Stimulated activated CD4-positive, alpha-beta T cell treated with anti-CD3 and anti-CD28 coated beads, Interleukin-4, amount 100 ng/mL, for 24 hours (primary cell): ENCODE measurements at places on chromosomes 13 and 19.

- DNase-seq: no peak
These were observed 328.6 kb downstream of the SLITRK5 start for GRCh38 chr13:87999788-88000187.

- no peak for DNase-seq
These were observed 17.9 kb upstream of the RFC3 start for GRCh38 chr13:33799950-33800592.

GRCh38 chr13:106467427-106468122 is 67.9 kb downstream of the EFNB2 start:
- no peak for DNase-seq

GRCh38 chr19:46251416-46251815 is 21.9 kb downstream of the IGFL1 start:
- DNase-seq: no peak

- no peak for DNase-seq
These were observed 56.6 kb downstream of the COL4A1 start for GRCh38 chr13:110250258-110250891.

- peak; percentile 64 for DNase-seq
These were observed 24.6 kb upstream of the ZNF846 start for GRCh38 chr19:9793071-9793591.

- no peak for DNase-seq
These were observed 324.1 kb upstream of the PCDH9 start for GRCh38 chr13:67554286-67554685.

- peak; percentile 82 for DNase-seq
These were observed 5.9 kb upstream of the EHD2 start for GRCh38 chr19:47707135-47707925.

GRCh38 chr13:110597041-110597689 is 18.2 kb upstream of the NAXD start:
- DNase-seq: no peak

DNA sequence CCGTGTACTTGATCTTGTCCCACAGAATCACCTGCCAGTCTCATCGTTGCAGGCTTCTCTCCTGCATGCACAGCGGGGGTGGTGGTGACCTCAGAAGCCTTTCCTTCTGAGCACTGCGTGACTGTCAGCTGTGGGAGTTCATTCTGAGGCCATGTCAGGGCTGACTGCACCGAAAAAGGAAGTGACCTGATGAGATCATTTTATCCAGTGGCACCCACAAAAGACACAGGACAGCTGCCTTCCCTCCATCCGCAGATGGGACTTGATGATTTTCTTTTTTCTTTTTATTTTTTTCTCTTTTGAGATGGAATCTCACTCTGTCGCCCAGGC is 89.7 kb downstream of the RAB20 start:
- no peak for DNase-seq

- no peak for DNase-seq
These were observed 156.3 kb upstream of the FNDC3A start for GRCh38 chr13:48819376-48819775.

GRCh38 chr13:27751953-27752532 is 40.2 kb upstream of the GSX1 start:
- no peak for DNase-seq

DNA sequence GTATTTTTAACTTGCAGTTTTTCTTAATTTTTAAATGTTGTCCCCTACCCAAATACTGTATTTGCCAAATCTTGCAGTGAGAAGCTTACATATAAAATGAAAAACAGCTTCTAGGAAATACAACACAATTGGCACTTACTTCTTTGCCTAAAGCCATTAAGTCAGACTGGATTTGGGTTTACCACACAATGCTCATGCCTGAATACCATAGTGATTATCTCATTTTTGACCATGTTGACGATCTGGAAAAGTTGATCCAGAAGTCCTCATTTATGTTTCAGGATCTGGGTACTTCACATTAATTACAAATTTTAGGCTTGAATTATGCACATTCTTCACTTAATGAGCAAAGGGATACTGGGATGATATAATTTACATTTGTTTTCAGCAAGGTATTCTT is 2.4 kb downstream of the RNF6 start:
- DNase-seq: no peak

DNA sequence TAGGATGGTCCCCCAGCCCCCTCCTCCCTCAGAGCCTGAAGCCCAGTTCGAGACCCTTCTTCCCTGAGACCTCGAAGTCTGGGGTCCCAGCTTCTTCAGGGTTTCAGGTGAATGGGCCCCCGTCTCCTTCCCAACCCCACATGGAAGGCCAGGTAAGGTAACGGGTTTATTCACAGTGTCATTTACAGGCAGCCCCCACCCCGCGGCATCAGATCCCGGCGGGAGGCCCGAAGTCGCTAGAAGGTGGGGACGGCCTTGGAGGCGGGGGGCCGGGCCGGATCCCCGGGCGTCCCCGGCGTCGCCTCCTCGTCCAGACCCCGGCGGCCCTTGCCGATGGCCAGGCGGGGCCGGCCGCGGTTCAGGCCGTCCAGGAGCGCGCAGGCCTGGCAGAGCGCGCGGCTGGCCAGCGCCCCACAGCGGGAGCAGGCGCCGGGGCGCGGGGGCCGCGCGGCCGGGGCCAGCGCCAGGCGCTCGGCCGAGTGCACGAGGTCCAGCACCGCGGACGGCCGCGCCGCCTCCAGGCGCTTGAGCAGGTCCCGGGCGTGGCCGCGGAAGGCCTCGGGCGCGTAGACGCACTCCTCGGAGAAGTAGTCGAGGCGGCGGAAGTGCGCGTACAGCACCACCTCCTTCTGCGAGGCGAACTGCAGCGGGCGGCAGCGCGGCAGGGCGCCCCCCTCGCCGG is 9.7 kb downstream of the CTU1 start:
- peak; percentile 24 for DNase-seq

GRCh38 chr19:8552810-8553209 is 24.4 kb downstream of the MYO1F start:
- DNase-seq: no peak

- no peak for DNase-seq
These were observed 32.0 kb upstream of the CXCL17 start for GRCh38 chr19:42474743-42475142.

GRCh38 chr13:33746867-33747266 is 71.1 kb upstream of the RFC3 start:
- no peak for DNase-seq

DNA sequence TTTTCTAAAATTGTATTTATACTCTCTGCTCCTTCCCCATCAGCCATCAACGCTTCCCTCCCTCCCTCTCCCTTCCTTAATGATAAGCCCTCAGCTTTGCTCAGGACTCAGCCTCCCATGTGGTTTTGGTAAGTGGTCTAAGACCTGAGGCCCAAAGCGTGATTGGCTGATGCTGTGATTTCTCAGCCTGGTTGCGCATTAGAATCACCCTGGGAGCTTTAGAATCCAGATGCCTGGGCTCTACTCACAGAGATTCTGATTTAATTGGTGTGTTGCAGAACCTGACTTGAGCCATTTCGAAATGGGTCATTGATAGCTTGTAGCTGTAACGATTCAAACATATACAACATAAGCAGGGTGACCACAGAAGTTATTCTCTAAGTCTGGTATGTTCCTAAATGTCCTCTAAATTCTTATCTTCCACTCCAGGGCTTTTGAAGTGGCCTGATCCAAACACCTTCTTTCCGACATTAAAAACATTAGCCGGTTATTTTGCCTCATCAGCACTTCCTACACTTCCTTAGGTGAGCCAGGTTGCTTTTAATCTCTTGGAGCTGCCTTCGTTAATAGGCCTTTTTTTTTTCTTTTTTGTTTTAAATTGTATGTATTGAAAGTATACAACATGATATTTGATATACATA is 60.6 kb downstream of the LRCH1 start:
- no peak for DNase-seq

DNA sequence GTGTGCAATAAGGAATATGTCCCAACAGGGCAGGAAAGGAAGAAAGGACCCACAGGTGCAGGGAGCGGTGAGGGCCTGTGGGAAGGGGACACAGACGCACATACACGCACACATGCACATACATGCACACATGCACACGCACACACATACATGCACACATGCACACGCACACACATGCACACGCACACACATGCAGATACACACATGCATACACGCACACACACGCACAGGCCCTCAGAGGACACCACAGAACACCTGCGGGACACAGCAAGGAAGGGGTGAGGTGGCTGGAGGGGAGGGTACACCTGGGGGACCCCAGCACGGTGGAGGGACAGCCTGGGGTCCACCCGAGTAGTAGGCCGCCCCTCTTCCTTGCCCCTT is 12.9 kb downstream of the PIP5K1C start:
- DNase-seq: no peak

- DNase-seq: no peak
These were observed 14.9 kb upstream of the IGLON5 start for GRCh38 chr19:51296336-51297093.

- peak; percentile 37 for DNase-seq
These were observed 568 bp downstream of the POLR2I start for GRCh38 chr19:36113894-36114720.

DNA sequence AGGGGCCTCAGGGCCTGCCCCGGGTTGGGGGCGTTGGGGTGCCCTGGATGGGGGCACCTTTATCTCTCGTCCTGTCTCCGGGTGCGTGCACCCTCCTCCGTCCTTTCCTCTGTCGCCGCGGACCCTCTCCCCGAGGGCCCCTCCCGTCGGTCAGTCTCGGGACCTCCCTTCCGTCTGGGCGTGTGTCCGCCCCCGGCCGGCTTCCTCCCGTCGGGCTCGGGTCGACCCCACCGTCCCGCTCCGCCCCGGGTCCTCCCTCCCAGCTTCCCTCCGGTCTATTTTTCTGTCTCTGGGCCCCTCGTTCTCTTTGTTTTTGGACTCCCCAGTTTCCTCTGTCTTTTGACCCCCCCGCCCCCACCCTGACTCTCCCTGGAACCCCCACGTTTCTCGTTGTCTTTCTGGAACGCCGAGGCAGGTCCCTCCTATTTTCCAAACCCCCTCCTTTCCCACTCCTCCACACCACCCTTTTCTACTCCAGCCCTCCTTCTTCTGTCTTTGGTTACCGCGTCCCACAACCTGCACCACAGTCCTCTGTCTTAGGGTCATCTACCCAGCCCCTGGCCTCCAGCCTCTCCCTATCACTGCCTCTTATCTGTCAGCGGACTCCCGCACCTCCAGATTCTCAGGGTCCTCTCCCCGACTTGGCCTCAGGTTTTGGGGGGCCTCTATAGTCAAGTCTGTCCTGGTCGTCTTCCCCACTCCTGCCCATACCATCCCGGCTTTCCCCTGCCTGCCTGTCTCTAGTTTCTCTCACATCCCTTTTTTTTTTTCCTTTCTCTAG is 757 bp downstream of the EGLN2 start:
- no peak for DNase-seq

DNA sequence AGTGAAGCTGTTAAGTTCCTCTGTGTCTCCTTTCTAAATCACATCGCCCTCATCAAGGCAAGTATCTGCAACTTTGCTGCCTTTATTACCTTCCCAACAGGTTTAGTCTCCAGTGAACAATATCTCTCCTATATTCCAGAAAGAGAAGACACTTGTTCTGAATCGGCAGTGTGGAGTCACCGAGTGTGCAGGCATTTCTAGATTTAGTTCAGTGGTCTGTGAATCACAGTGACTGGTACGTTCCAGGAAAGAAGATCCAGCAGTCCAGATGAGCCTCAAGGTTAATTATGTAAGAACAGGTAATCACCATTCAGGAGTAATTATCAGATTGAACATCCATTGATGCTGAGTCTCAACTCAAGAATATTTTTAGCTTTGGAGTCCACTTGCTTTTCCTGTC is 497.0 kb downstream of the FOXO1 start:
- no peak for DNase-seq

DNA sequence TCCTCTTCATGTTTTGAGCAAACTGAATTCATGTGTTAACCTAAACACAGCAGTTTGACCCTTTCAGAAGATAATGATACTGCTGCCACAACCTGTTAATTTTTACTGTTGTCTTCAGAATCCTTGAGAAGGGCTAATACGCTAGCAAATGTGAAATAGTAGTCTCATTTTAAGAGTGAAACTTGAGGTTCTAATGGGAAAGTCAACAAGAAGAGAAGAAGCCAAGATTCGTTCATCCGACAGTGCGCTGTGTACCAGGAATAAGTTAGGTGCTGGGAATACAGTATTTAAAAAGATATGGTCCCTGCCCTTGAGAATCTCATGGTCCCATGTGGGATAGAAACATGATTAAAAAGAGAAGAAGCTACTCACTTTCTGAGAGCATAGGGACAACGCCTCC is 134.4 kb downstream of the KL start:
- no peak for DNase-seq

DNA sequence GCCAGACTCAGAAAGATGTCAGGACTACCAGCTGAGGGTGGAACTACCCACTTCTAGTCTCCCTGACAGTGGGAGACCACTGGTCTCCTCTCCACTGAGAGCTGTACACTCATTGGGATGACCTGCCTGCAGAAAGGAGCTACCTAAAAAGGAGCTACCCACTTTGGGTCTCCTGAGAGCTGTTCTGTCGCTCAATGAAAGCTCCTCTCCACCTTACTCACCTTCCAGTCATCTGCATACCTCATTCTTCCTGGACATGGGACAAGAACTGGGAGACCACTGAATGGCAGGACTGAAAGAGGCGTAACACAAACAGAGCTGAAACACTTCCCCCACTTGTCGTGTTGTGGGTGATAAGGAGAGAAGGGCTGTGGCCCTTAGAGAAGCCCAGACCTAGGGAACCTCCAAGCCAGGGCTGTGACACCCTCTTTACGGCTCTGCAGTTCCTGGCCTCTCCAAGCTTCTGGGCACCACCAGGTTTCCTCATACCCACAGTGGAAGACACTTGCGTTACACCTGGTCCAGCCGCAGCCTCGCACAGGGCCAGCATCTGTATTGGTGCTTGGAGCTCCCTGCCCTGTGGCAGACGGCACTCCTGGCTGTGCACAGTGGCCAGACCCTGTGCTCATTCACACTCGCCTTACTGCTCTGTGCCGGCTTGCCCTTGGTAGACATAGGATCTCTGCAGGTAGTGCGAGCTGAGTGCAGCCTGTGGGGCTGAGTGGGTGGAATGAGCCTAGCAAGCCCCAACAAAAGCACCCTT is 54.9 kb upstream of the SLITRK6 start:
- DNase-seq: no peak

GRCh38 chr13:37401721-37402120 is 196.8 kb downstream of the POSTN start:
- no peak for DNase-seq

DNA sequence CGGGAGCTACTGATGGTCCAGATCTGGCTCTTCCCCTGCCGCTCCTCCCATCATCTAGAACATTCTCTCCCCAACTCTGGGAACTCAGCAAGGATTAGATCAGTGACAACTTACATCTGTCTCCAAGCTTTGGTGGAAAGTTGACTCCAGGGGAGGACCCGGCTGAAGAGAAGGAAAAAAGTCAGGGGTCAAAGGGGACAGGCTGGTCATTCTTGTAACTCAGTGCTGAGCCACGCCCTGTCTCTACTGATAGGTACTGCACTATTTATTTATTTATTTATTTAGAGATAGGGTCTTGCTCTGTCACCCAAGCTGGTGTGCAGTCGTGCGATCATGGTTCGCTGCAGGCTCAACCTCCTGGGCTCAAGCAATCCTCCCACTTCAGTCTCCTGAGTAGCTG is 14.3 kb downstream of the PLEKHA4 start:
- DNase-seq: no peak
